Ammon's horn (tissue), 1 donor: ENCODE measurements at places on chromosomes 7 and 10.

DNA sequence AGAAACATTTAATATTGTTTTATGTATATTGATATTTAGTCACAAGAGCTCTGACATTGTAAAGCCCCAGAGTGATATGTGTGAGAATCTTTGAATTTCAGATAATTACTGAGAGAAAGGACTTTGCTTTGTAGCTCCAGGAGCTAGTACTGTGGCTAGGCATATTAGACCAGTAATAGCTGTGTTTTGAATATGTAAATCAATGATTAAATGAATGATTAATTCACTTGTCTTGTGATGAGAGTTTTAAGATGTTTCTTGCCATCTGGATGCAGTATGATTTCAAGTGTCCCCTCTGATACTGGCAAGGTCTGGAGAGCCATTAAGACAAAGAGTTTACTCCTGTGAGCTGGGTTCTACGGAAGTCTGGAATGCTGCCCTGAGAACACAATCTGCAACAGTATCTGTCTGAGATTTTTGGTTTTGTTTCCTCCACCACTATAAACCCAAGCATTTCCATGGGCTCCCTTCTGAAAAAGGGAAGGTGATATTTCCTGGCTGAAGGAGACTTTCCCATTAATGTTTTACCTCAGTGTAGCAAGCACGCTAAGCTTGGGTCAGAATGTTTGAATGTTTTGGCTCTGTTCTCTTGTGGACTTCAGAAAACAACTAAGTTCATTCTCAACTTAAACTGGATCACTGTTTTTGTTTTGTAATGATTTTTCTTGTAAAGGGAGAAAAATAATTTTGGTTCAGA, 61.3 kb upstream of the BICC1 start:
- no peak for DNase-seq

DNA sequence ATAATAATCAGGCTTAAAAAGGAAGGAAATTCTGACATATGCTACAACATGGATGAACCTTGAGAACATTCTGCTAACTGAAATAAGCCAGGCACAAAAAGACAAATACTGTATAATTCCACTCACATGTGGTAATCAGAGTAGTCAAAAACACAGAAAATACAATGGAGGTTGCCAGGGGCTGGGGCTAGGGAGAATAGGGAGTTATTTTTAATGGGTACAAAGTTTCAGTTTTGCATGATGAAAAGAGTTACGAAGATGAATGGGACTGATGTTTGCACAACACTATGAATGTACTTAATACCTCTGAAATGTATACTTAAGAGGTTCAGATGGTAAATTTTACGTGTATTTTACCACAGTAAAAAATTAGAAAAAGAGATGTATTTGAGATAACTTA, 145.6 kb downstream of the DOCK4 start:
- no peak for DNase-seq

DNA sequence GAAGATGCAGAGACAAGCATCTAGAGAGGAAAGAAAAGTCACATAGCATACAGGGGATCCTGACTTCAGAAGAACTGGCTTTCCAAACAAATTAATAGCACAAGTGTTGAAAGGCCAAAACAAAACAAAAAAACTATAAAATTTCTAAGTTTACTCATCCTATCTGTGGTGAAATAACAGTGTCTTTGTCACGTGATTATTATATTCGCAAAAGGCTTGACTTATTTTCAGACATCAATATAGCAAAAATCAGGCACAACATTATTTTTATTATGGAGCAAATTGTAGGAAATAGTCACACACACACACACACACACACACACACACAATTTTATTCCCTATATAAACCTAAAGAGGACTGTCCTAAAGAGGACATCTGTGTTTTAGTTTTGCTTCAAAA, 272.3 kb downstream of the CNTNAP2 start:
- no peak for DNase-seq

DNA sequence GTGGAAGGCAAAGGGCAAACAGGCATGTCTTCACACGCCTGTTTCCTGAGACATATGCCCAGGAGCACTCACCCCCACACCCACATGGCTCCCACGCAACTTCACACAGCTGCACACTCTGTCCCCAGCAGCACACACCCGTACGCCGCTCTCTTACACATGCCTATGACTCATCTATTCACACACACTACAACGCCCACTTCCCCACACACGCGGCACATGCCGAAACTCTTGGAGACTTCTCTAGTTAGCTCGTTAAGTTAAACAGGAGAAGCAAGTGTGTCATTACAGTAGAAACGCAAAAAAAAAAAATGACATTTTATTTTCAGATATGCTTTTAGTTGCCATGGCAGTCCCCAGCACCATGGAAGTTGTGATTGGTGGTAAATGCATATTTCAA, 6.7 kb downstream of the CALN1 start:
- DNase-seq, result peak; percentile 62

GRCh38 chr7:140546947-140547346, 67.6 kb upstream of the MKRN1 start:
- no peak for DNase-seq

DNA sequence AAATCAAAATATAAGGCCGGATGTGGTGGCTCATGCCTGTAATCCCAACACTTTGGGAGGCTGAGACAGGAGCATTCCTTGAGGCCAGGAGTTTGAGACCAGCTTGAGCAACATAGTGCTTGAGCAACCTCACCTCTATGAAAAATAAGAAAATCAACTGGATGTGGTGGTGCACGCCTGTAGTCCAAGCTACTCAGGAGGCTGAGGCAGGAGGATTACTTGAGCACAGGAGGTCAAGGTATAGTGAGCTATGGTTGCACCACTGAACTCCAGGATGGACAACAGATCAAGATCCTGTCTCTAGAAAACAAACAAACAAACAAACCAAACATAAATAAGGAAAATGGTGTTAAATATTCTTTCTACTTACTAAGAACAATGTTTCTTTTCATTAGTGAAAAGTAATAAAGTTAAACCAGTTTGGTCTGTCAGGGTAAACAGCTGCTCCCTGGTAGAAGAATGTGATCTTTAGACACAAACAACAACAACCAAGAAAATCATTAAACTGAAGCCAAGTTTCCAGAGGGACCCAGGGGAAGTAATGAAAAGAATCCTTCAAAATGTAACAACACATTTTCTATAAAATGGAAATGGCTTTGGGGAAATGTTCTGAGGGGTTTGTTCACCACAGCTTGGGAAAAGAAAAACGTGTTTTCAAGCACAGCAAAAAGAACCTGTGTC, 17.5 kb upstream of the BAG3 start:
- DNase-seq, result peak; percentile 55

- DNase-seq, result no peak
Observed at GRCh38 chr10:1255118-1255517, 198.9 kb downstream of the WDR37 start.

DNA sequence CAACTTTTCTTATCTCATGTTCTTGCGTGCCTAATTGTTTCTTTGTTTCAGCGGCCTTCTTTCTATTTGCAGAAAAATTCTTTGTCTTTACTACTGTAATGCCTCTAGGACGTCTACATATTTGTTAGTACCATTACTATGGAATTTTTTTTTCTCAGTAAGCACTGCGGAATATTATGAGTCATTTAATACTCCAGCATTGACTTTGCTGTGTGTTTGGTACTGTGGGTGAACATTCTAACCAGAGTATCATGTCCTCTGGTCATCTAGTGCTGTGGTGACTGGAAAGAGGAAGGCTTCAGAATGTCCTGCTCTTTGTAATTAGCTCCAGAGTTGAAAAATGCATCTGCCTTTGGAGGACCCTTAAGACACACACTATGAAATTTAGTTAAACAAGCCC, 58.5 kb upstream of the FERD3L start:
- no peak for DNase-seq

- no peak for DNase-seq
Observed at GRCh38 chr10:61847087-61847486, 54.4 kb upstream of the ARID5B start.

DNA sequence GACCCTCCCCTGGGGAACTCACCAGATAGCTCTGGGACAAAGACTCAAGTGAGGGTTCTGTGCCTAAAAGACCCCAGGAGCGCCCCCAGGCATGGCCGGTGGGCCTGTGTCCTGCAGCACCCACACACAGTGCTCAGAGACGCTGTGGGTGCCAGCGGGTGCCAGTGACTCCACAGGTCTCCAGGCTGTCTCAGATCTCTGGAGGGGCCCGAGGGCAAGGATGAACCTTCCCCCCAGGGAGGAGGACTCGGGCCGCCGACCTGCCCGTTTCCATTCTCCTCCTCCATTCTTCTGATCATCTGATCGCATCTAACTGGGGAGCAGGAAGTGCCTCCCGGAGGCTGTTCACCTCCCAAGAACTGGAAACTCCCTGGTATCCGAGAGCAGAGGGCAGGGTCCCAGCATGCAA, 980 bp downstream of the ADAM8 start:
- no peak for DNase-seq

GRCh38 chr10:29617880-29618340, 16.9 kb downstream of the SVIL start:
- no peak for DNase-seq

- peak; percentile 42 for DNase-seq
Observed at GRCh38 chr7:157224627-157225026, 85.9 kb downstream of the UBE3C start.

DNA sequence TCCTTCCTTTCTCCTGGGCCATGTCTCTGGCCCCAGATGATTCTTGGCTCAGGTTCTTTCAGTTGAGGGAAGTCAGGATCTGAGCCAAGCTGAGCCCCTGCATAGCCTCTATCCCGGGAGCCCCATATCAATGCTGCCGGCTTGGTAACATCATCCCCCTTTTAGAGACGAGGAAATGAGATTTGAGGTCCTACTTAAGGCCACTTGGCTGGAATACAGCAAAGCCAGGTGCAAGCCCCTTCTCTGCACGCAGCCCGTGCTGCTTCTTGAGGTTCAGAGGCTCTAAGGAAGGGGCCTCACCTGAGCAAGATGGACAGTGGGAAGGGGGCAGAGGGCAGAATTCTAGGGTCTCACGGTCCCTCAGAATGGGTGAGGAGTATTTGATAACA, 2.4 kb upstream of the IRF5 start:
- no peak for DNase-seq

GRCh38 chr10:66822801-66823200, 103.0 kb upstream of the LRRTM3 start:
- peak; percentile 37 for DNase-seq

- no peak for DNase-seq
Observed at GRCh38 chr7:538764-539685, 19.4 kb upstream of the PDGFA start.

GRCh38 chr7:92731335-92732063, 104.9 kb downstream of the CDK6 start:
- no peak for DNase-seq

GRCh38 chr10:110758898-110759297, 112.8 kb upstream of the PDCD4 start:
- no peak for DNase-seq

GRCh38 chr10:5951167-5951711, 26.1 kb downstream of the IL15RA start:
- no peak for DNase-seq

DNA sequence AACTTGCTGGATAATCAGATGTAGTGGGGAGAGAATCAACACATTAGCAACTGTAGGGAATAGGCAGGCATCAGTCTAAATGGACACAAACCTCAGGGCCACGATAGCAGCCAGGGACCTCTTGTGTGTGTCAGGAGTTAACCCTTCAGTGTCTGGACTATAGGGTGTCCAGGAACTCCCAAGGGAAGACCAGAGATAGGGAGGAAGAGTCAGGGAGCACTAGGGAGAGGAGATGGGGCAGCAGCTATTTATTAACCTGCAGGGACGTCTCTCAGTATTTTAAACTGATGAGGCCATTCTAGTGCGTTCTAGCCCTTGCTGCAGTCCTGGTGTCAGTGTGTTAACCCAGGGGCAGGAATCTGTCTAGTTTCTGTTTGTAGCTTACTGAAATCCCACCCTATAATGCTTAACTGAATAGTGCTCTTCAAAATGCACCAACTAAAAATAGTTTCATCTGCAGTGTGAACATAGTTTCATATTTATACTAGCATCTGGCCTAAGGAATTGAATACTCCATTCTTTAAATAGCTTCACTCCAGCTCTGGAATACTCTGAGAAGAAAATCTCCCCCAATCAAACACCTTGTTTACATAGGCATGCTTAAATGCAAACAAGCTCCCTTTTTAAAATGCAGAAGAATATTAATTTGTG, 62.7 kb downstream of the ARID5B start:
- DNase-seq, result no peak

GRCh38 chr7:92739091-92739490, 97.3 kb downstream of the CDK6 start:
- DNase-seq, result no peak

DNA sequence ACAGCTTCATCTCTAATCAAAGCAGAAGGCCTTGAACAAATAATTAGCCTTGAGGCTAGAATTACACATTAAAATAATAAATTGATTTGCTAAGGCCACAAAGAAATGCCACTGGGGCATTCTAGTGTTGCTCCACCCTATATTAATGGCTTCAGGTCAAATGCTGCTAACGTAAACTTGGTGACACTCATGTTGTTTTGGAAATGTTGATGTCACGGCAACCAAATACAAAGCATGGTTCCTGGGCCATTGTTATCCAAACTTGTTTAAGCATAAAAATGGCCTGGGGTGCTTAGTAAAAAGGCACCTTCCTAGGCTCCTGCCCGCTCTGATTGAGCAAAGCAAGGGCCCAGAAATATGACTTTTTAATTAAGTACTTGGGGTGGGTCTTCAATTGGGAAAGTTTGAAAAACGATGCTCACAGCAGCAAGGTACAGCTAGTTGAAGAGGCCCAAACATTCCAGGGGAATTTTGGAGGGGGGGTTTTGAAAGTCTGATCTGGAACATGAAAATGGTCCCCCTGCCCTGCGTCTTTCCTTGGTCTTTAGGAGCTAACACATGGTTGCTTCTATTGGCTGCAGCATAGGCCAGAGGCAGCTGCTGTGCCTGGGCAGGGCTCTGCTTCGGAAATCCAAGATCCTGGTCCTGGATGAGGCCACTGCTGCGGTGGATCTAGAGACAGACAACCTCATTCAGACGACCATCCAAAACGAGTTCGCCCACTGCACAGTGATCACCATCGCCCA, 67.8 kb downstream of the ABCC2 start:
- no peak for DNase-seq
